ENCODE measurements at places on chromosomes 13 and 19.

DNA sequence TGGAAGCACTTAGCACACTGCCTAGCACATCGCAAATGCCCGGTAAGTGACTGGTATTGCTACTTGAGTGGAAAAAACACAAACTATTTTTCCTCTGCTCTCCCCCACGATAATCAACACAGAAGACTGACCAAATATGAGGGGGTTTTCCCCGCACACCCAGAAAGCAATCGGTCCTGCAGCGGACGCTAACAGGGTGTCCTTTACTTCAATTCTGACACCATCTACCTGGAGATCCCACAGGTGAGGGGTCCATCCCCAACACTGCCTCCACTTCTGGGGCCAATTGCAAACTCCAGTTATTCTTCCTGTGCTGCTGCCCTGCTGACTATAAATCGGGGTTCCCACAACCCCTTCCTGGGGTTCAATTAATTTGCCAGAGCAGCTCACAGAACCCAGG is 26.2 kb upstream of the PLEKHF1 start:
- DNase-seq, result no peak

- no peak for DNase-seq
Observed at GRCh38 chr19:10985502-10985901, 24.7 kb downstream of the SMARCA4 start.

GRCh38 chr13:50417597-50417996 is 402.4 kb downstream of the KCNRG start:
- no peak for DNase-seq

DNA sequence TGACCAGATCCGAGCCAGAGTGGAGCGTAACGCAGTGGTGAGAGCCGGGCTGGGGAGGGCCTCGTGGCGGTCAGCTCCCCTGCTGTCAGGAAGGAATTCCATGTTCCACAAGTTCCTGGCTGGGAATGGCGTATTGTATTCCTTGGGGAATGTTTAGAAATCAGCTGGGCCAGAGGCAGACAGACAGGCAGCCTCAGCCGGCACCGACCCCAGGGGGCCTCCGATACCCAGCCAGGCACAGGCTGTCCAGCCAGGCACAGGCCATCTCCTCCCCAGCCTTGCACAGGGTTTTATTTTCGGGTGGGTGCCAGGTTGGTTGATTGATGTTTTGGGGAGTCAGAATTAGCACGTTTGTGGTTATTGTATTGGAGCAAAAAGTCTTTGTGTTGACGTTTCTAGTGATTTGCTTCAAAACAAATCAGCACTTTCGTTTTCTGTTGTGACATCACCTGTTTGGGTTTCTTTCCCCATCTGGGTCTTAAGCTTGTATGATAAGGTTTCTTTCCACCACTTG is 126.6 kb upstream of the MCF2L start:
- DNase-seq, result no peak
